Activated T-helper 1 cell treated with anti-CD3 and anti-CD28 coated beads, Interleukin-12 subunit alpha, Interleukin-12 subunit beta, Interleukin-2, Interleukin-4 antibody, amounts not matched to agents 30 ng/mL and 10 ng/mL and 1 ng/mL, durations not matched to agents 14 hours and 24 hours and 36 hours (primary cell): ENCODE measurements at places on chromosomes 4 and X. TPM values are rescaled to one million over a fixed set of nuclear protein-coding genes. Genes with fewer than 3 reads are reported as not detected.

DNA sequence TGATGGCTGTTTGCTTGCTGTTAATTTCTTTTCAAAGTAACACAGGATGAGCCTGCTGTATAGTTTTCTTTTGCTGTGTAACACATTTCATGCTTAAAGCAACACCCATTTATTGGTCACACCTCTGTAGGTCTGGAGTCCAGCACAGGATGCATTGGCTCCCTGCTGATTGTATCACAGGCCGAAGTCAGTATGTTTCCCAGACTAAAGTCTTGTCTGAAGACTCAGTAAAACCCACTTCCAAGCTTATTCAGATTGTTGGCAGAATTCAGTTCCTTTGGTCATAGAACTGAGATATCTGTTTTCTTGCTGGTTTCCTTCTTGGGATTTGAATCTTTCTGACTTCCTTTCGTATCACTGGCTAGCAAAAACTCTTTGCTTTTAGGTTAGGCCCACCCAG, 54.3 kb downstream of the LRP2BP start:
- DNase-seq, result no peak

GRCh38 chr4:165312506-165312905, 15.0 kb upstream of the MSMO1 start:
- DNase-seq, result no peak

- no peak for DNase-seq
Measured at GRCh38 chrX:16807548-16807947, 21.3 kb downstream of the TXLNG start.

- DNase-seq, result no peak
Measured at GRCh38 chr4:16952462-16952871, 54.0 kb upstream of the LDB2 start.

Gene NKX3-2
- total RNA-seq, result not detected in 2 replicates

Gene JADE3
- total RNA-seq, result 1.3 and 2.1 TPM in 2 replicates
